Panc1 (cell line): ENCODE measurements at places on chromosomes 13 and 19.

DNA sequence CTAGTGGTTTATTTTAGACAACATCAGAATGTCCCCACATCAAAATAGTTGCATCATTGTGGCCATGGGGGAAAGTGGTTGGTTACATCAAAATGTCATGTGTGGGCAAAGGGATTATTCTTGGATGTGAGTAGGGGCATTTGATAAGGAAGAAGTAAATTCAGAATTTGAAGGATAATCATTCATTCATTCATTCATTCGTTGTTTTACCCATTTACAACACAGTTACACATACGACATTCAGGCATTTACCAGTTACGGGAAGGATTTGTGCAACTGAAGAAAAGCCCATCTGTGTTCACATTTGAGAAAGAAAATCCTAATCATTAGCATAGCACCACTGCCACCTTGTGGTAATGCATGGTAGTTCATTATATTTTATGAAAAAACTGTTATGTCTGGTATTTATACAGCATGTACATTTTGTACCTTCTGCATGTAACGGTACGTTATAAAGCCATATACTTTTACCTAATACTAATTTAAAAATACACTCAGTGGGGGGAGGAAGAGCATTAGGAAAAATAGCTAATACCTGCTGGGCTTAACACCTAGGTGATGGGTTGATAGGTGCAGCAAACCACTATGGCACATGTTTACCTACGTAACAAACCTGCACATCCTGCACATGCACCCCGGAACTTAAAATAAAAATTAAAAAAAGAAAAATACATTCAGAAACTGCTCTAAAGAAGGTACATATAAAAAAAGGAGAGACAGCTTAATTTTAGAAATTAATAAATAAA lies 62.1 kb downstream of the DGKH start:
- DNase-seq: peak; percentile 38

DNA sequence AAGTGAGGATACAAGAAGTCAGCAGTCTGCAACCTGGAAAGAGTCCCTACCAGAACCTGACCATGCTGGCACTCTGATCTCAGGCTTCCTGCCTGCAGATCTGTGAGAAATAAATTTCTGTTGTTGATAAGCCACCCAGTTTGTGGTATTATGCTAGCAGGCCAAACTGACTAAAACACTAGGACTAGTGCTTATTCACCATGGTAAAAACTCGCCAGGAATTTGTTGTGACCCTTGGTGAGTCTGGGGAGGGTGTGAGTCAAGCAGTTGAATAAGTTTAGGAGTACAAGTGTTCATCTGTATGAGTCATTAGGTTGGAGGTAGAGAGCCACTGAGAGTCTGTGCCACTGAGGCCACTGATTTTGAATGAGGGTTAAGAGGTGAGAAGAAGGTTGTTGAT lies 3.6 kb downstream of the ZIK1 start:
- no peak for DNase-seq

DNA sequence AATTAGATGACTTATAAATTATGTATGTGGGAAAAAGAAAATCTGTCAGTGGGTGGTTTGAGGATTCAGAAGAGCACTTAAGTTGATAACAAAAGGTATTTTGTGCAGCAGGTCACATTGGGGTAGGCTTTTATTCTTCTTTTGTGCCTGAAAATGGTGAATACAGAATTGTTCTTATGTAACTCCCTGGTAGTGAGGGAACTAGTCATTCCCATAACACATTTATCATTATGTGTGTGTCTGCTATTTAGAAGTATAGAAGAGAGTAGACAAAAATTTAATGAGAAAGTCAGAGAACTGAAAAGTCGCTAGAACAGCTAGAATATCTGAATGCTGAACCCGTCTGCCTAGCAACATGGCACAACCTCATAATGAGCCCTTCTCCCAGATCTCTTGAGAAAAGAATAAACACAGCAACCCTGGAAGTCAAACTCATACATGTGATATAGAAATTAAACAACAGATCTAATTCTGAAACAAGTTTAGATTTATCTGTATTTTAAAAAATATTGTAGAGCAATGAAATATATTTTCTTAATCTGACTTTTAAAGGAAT lies 111.8 kb upstream of the EDNRB start:
- no peak for DNase-seq

GRCh38 chr13:78593652-78594455 lies 9.5 kb downstream of the POU4F1 start:
- no peak for DNase-seq

DNA sequence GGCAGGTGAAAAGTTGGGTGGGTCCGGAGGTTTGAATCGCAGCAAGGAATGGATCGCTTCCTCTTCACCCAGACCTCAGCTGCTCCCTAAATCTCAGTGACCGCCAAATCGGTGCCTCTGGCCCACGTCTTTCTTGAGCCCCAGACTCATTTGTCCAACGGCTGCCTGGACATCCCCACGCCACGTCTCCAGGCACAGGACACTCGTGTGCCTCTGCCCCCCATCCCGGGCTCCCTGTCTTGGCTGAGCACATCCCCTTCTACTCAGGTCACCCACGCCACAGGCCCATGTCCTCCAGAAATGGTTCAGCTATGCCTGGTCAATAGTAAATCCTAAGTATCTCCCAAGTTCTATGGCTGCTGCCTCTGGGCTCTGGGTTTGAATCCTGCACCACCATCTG lies 56.6 kb downstream of the CDADC1 start:
- DNase-seq: no peak

- no peak for DNase-seq
Observed at GRCh38 chr13:25218019-25218418, 45.9 kb upstream of the AMER2 start.
